Activated naive CD8-positive, alpha-beta T cell treated with anti-CD3 and anti-CD28 coated beads, Interleukin-2, amount 10 ng/mL, durations not matched to agents 7 days and 5 days (primary cell): ENCODE measurements at places on chromosomes 2 and 18. TPM values are rescaled to one million over a fixed set of nuclear protein-coding genes. Genes with fewer than 3 reads are reported as not detected.

Gene CAPG
- total RNA-seq, result 279 TPM

Gene TMEM200C
- total RNA-seq, result not detected

Gene C2orf15
- total RNA-seq, result 2.3 TPM

Gene DPY30
- total RNA-seq, result 57.8 TPM

Gene ERMN
- 3.1 TPM for total RNA-seq

Gene UGT1A3
- not detected for total RNA-seq

Gene MBD5
- 51.4 TPM for total RNA-seq

Gene EFHD1
- 8.8 TPM for total RNA-seq

Gene CDCA7
- 81.5 TPM for total RNA-seq

Gene LYG1
- total RNA-seq, result 2.4 TPM

Gene ACMSD
- not detected for total RNA-seq

Gene C2orf66
- total RNA-seq, result 0.17 TPM

Gene GPR17
- total RNA-seq, result not detected

Gene CDK5R2
- total RNA-seq, result not detected

Gene DAPL1
- not detected for total RNA-seq

Gene HMSD
- not detected for total RNA-seq

Gene GDF7
- total RNA-seq, result not detected

Gene RFTN2
- total RNA-seq, result 0.08 TPM

Gene ALKAL2
- total RNA-seq, result not detected

Gene PRKAG3
- total RNA-seq, result not detected

Gene FZD7
- total RNA-seq, result 0.82 TPM

Gene UGT1A8
- total RNA-seq, result not detected

Gene DSG4
- total RNA-seq, result not detected

Gene C2orf72
- total RNA-seq, result 0.47 TPM

Gene SMC6
- 27.9 TPM for total RNA-seq

Gene CEP76
- 12.4 TPM for total RNA-seq

Gene CRYGD
- not detected for total RNA-seq

Gene ARHGEF33
- 0.17 TPM for total RNA-seq

Gene ABCB11
- 0.28 TPM for total RNA-seq

Gene ZNF396
- total RNA-seq, result 1.9 TPM

Gene COL4A4
- total RNA-seq, result not detected

Gene FSIP2
- total RNA-seq, result 0.36 TPM

Gene CNGA3
- not detected for total RNA-seq

Gene ONECUT2
- total RNA-seq, result not detected
